ENCODE measurements at places on chromosomes 13 and 19. TPM values are rescaled to one million over a fixed set of nuclear protein-coding genes. Genes with fewer than 3 reads are reported as not detected.
A peak's percentile ranks its signal among the peaks of the same experiment; 100 is the strongest.

- no peak for DNase-seq
Observed at GRCh38 chr19:3351702-3352447, 14.5 kb upstream of the NFIC start.

- DNase-seq: no peak
Observed at GRCh38 chr13:24630121-24630520, 50.1 kb upstream of the ATP12A start.

- DNase-seq: no peak
Observed at GRCh38 chr19:4600893-4601292, 38.4 kb upstream of the TNFAIP8L1 start.

DNA sequence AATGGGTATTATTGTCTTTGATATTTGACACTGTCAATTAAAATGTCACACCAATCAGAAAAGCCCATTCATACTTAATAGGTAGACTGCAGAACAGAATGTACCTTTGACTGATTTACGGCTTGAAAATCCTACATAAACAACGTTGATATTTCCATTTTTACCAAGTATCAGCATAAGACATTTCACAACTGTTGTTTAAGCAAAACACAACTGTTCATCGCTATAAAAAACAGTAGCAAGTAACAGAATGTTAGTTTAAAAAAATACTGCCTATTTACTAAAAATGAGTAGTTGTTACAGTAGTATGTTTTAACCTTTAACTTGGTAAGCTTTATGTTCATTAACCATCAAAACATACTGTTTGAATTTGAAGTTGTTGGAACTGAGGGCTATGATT lies 1096.6 kb downstream of the PCDH17 start:
- no peak for DNase-seq

GRCh38 chr13:39684531-39685137 lies 29.2 kb downstream of the COG6 start:
- DNase-seq: peak; percentile 65

ZNF729 gene
- not detected for total RNA-seq

DNA sequence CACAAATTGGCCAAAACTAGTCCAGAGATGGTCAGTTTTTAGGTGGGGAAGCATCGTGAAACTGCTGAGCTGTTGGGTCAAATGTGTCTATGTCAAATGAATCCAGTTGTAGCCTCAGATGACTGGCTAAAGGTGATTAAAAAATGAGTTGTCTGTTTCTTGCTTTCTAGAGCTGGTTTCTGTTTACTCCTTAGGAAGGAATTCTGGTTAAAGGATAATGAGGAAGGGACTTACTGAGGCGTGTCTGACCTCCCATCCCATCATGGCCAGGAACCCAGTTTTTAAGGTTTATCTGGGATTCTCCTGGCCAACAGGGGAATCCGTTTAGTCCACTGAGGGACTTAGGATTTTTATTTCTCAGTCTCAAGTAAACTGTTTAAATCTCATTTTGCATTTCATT lies 256.5 kb downstream of the UQCRFS1 start:
- peak; percentile 83 for DNase-seq

GRCh38 chr13:100476963-100477362 lies 111.6 kb downstream of the GGACT start:
- no peak for DNase-seq

DNA sequence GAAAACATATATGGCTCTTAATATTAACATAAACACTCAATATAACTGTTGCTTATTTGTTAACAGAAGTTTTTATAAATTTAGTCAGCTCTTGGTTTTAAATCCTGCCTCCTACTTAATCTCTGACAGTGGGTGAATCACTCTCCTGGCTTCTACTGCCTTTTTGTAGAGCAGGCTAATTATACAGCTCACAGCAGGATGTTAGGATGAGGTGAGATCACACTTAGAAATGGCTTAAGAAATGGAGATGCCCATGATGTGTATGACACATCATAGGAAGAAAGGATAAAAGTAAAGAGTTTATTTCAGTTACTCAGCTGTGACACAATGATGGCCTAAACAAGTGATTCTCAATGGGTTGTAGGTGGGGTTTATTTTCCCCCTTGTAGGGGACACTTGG lies 345.6 kb downstream of the SPRY2 start:
- DNase-seq: peak; percentile 89

PGLYRP2 gene
- not detected for total RNA-seq

DNA sequence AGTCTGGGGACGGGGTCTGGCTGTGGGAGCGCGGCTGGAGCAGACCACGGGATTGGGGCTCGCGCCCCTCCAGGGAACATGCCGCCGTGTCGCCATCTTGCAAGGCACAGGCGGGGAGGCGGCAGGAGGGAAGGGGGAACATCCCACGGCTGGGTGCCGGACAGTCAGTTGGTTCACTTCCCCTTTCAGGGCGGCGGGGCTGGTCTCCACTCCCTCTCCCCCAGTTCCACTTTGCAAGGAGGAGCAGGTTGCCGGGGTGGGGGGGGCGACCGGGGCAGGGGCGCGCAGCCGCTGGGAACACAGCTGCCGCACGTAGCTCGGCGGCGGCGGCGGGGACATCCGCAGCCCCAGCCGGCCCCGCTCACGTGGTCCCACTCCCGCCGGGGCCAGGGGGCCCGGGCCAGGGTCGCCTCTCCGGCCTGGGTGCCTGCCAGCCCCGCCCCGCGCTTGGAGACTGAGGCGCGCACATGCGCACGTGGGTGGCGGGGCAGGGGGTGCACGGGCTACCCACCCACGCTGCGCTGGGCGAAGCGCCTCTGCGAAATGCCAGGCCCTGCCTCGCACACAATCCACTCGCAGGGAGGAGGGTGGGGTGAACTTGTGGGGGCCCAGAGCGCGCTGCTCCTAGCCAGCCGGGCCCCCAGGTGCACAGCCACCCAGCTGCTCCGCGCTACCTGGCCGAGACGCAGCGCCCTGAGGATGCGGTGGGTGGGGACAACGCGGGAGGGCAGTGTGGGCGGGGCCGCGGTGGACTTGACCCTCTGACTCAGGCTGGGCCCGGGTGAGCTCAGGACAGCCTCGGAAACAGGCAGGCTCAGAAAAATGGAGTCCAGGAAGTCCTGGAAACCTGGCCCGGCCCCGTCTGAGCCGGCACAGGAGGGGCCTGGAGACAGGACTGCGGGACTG lies 6.4 kb downstream of the KLF16 start:
- peak; percentile 77 for DNase-seq

KMT5C gene
- total RNA-seq: 4.9 TPM

ZNF285 gene
- total RNA-seq: 7.7 TPM

GRCh38 chr13:26509491-26509890 lies 48.0 kb upstream of the WASF3 start:
- DNase-seq: no peak
